Activated CD4-positive, CD25-positive, alpha-beta regulatory T cell (primary cell): ENCODE measurements at places on chromosomes 13 and 19.

DNA sequence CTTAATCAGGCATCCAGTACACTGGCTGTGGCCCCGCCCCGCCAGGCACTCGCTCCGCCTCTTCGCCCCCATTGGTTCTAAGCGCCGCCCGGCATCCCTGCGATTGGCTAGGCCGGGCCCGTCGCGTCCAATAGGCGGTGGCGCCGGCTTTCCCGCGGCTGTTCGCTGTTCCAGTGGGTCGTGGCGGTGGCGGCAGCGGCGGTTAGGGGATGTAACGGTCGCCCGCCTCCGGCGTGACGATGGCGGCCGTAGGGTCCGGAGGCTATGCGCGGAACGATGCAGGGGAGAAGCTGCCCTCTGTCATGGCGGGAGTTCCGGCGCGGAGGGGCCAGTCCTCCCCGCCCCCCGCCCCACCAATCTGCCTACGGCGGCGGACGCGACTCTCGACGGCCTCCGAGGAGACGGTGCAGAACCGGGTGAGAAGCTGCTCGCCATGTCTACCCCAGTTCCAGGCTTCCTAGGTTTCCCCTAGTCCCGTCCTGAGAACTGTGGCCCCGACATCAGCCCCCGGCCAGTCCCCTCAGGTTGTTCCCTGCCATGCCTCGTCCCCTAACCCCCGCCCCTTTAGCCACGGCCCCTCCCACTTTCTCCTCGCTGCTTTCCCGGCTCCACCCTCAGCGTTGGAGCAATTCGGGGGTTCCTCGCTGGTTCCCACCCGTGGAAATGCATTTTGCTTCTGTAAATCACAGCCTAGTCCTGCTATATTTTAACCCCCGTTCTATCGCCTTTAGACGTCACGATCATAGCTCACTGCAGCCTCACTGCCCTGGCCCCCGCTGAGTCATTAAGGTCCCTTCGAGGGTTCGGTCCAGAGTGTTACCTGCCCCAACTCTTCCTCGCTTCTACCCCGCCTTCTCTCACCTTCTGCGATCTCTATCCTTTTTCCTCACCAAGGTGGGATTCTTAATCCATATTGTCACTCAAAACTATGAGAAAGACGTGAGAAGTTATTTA is at the start of gene WDR62:
Gene WDR62 (plus strand): TSS at position 165 of the 954 bp plus-strand sequence. CDS start 75 bp downstream, at position 240.
- DNase-seq, result peak; percentile 94

GRCh38 chr19:33343301-33343700 is 30.2 kb upstream of the CEBPG start:
- DNase-seq, result no peak

- DNase-seq, result no peak
Measured at GRCh38 chr13:90375851-90376250, 971.6 kb upstream of the MIR17HG start.

- DNase-seq, result no peak
Measured at GRCh38 chr19:18735324-18735723, 51.8 kb downstream of the CRTC1 start.

DNA sequence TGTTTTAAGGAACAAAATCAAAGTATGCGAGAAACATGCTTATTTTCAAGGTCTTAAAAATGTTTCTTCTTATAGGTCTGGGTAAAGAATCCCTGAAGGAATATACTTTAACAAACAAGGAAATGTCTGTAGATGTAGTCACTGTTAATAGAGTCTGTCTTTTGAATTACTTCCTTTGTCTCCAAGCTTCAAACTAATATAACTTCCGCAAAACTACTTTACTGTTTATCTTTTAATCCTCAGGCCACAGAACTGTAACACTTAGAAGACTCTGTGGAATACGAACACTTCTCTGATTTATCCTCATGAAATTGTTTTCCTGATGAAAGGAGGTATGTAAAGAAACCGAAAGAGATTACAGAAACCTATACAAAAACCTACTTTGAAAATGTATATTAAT is 316.0 kb downstream of the PCDH9 start:
- DNase-seq, result no peak

DNA sequence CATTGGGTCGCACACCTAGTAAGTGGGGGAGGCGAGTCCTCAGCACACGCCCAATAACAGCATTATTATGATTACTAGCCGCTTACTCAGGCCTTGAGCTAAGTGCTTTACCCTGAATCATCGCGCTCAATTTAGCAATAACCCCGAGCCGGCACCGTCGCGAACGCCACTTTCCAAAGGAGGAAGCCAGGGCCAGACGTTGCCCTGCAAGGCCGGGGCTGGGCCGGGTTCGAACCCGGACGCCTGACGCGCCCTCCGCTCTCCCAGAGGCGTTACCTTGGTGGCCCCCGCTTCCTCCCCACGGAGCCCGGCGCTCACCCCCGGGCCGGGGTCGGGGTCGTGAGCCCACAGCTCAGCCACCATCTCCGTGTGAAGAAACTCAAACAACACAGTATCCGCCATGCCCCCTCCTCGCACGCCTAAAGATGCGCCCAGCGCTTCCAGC is at the start of gene TRAPPC6A:
Gene TRAPPC6A (minus strand): TSS at position 421 of the 445 bp plus-strand sequence. CDS start 19 bp downstream, at position 402.
- no peak for DNase-seq

- DNase-seq, result no peak
Measured at GRCh38 chr19:33245948-33246708, 20.5 kb upstream of the SLC7A10 start.

GRCh38 chr13:26668357-26669146 is 92.0 kb downstream of the GPR12 start:
- no peak for DNase-seq

GRCh38 chr19:53165691-53166091 is 6.8 kb upstream of the ZNF347 start:
- no peak for DNase-seq
